Natural killer cell (primary cell): ENCODE measurements at places on chromosomes 6 and 20. TPM values are rescaled to one million over a fixed set of nuclear protein-coding genes. Genes with fewer than 3 reads are reported as not detected.

GRCh38 chr6:111338843-111339242, 144.2 kb downstream of the REV3L start:
- H3K27ac ChIP-seq = no peak overlapping the region
- H3K27me3 ChIP-seq = no peaks in the 10 kb centered on the region
- DNase-seq = no peak
- no peak overlapping the region for H3K4me3 ChIP-seq

DNA sequence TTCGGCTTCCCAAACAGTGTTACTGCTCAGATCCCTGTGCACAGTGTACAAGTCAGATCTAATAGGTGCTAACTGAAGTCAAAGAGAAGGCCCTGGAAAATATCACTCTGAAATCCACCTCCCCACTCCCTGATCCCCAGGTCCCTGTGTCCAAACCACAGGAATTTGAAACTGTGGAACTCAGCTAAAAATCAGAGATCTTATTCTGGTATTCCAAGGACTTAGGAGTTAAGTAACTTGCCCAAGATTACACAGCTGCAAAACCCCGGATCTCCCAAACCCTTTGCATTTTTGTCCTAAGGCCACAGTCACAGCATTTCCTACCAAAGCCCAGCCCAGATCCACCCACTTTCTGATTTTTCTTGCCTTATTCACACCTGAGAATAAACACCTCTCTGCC, 32.3 kb upstream of the SLC23A2 start:
- no peak for DNase-seq
- no peak overlapping the region for H3K27ac ChIP-seq
- no peak overlapping the region for H3K4me3 ChIP-seq
- H3K36me3 ChIP-seq = no peaks in the 10 kb centered on the region

GRCh38 chr6:121439475-121439874, 4.0 kb downstream of the GJA1 start:
- no peak for DNase-seq
- H3K36me3 ChIP-seq = no peaks in the 10 kb centered on the region

MCHR2 gene
- total RNA-seq = not detected
